Thoracic aorta (tissue), 2 donors: ENCODE measurements at places on chromosomes 5 and 9. TPM values are rescaled to one million over a fixed set of nuclear protein-coding genes. Genes with fewer than 3 reads are reported as not detected.

DNA sequence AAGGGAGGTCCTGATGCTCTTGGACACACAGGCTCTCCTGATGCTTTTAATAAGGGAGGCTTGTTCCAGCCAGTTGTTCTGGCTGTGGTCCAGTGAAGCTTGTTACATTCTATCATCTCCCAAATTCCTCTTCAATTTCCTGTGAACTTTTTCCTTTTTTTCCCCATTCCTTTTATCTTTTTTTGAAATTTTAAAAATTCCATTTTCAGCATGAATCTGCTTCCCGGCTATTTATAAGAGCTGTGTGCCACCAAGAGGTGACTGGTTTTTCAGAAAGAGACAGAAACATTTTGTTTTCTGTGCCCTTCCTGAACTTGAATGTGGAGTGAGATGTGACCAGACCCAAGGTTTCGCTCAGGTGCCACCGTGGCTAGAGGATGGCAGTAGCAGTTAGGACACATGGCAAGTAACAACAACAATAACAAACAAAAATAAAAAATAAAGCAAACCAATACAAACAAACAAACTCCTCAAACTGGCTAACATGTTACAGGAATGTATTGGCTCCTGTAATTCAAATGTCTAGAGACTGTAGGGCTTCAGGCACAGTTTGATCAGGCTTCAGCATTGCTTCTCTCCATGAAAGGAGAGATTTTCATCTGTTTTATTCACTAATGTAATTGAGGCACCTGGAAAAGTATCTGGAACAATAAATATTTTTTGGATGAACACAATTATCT is 121.1 kb downstream of the BOD1 start:
- DNase-seq = no peak

DNA sequence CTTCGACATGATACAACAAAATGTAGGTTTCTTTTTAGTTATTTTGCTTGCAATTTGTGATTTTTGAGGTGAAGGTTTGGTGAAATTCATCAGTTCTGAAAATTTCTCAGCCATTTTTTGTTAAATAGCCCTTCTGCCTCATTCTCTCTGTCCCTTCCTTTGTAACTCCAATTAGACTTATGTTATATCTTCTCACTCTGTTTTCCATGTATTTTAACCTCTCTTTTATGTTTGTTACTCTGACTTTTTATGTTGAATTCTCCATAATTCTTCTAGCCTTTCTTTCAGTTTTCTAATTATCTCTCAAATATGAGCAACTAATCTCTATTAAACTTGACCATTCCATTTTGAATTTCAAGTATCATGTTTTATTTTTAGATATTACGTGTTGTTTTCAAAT is 172.2 kb upstream of the VCAN start:
- DNase-seq = no peak

DNA sequence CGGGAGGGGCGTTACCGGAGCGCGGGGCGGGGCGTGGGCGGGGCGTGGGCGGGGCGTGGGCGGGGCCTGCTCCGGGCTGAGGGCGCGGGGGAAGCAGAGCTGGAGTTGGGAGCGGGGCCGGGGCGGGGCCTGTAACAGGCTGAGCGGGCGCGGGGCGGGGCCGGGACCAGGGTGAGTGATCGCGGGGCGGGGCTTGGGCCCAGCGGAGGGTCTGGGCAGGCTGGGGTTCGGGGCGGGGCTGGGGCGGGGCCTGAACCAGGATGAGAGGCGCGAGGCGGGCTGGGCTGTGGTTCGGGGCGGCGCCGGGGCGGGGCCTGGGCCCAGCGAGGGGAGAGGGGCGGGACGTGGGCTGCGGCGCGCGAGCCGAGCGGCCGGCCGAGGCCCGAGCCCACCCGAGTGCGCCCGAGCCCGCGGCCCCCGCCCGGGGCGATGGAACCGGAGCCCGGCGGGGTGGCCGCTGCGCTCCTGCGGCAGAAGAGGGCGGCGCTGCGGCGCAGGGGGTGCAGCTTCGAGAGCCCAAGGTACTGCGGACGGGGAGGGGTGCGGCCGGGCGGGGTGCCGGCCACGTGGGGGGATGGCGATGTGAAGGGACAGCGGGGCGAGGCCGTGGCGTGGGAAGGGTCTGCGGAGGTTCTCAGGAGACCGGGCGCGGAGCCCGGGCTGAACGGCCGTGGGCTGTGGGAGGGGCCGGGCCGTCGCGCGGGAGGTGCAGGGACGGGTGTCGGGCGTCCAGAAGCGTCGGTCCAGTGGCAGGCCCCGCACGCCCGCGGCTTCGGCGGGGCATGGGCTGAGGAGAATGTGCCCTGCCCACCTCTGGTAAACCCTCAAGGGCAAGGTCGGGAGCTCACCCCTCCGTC is 39.5 kb upstream of the GARNL3 start:
- peak; percentile 97 for DNase-seq

DNA sequence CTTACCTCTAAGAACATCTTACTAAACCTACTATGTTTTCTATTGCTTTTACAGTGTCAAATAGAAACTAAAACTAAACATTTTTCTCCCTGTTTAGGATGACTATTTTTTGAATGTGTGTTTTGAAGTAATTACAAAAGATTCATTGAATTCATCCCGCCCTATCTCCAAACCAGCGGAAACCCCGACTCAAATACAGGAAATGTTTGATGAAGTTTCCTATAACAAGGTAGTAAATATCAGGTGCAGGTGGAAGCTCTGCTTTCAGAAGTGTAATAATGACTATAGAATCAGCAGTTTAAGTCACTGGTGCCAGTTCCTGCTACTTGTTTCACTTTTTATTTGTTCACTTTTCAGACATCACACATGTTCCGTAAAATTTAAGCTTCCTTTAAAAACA is 20.0 kb downstream of the ERAP2 start:
- no peak for DNase-seq

GRCh38 chr5:146334074-146334533 is 4.5 kb upstream of the POU4F3 start:
- no peak for DNase-seq

GRCh38 chr9:99058964-99059921 is 45.7 kb upstream of the TGFBR1 start:
- no peak for DNase-seq

GRCh38 chr9:98933185-98933584 is 10.5 kb upstream of the COL15A1 start:
- no peak for DNase-seq

GRCh38 chr5:112077180-112077579 is 320.2 kb upstream of the NREP start:
- no peak for DNase-seq

DNA sequence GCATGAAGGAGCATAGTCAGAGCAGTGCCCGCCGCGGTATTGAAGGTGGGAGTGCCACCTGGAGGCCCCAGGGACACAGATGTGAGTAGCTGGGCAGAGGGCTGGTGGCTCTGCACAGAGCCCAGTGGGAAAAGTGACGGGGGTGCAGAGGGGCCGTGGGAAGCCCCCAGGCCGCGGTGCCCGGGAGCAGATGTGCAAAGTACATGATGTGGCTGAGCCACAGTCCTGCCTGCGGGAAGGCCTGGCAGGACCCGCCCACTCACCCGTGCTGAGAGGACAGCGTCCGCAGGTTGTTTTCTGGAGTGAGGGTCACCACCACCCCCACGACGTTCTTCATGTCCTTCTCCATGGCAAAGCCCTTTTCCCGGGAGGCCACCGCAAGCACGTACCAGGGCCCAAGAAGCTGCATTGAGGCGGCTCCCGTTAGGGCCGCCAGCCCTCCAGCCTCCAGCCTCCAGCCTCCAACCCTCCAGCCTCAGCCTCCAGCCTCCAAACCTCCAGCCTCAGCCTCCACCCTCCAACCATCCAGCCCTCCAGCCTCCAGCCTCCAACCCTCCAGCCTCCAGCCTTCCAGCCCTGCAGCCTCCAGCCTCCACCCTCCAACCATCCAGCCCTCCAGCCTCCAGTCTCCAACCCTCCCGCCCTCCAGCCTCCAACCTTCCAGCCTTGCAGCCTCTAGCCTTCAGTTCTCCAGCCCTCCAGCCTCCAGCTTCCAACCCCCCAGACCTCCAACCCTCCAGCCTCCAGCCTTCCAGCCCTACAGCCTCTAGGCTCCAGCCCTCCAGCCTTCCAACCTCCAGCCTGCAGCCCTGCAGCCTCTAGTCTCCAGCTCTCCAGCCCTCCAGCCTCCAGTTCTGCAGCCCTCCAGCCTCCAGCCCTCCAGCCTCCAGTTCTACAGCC is 914 bp downstream of the LCN6 start:
- no peak for DNase-seq

- DNase-seq = no peak
Observed at GRCh38 chr9:24073007-24073592, 247.1 kb upstream of the ELAVL2 start.

DNA sequence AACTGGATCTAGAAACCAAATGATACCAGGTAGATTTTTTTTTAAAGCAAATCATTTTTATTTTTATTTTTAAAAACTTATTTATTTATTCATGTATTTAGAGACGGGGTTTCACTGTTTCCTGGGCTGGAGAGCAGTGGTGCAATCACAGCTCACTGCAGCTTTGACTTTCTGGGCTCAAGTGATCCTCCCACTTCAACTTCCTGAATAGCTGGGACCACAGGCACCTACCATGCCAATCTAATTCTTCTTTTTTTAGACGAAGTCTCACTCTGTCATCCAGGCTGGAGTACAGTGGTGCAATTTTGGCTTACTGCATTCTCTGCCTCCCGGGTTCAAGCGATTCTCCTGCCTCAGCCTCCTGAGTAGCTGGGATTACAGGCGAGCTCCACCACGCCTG is 41.3 kb upstream of the CDK20 start:
- DNase-seq = no peak

GRCh38 chr9:125890826-125891225 is 143.7 kb downstream of the PBX3 start:
- no peak for DNase-seq

GRCh38 chr5:179668391-179668790 is 12.4 kb downstream of the CBY3 start:
- DNase-seq = no peak

- DNase-seq = no peak
Observed at GRCh38 chr5:76406673-76407072, 3.6 kb downstream of the IQGAP2 start.

GRCh38 chr5:102958481-102959011 is 161.4 kb downstream of the GIN1 start:
- no peak for DNase-seq

GRCh38 chr5:91638010-91638409 is 254.9 kb upstream of the ARRDC3 start:
- DNase-seq = no peak

DNA sequence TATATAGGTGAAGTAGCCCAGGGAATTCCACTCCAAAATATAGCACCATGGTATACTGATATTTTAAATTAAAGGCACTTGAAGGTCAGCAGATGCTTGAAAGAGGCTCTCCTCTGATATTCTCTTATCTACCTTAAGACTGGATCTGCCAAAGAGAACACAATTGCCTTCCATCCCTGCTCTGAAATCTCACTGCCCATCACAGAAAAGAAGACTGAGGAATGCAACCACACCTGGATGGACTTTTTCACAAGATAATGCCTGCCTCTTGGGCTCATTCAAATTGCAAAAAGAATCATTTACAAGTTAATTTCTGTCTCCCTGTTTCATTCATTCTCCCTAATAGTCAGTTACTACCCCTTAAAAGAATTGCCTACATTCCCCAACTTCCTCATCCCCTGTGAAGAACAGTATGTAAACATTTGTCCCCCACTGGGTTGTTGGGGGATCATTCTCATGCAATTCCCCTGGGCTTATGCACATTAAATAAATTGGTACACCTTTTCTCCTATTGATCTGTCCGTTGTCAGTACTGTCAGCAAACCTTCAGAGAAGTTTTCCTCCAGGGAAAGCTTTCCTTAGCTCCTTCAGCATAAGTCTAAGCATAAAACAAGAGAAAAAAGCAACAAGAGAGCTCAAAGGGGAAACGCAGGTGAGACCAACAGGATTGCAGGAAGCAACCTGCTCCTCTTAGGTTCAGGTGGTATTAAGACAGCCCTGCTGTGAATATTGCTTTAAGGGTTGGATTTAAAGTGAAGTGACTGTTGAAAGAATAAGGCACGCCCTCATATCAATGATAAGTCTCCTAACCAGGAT is 171.4 kb upstream of the SLC30A5 start:
- no peak for DNase-seq

GRCh38 chr5:52910071-52910470 is 79.1 kb upstream of the ITGA2 start:
- no peak for DNase-seq

- DNase-seq = no peak
Observed at GRCh38 chr5:107805166-107805565, 134.4 kb upstream of the EFNA5 start.

DNA sequence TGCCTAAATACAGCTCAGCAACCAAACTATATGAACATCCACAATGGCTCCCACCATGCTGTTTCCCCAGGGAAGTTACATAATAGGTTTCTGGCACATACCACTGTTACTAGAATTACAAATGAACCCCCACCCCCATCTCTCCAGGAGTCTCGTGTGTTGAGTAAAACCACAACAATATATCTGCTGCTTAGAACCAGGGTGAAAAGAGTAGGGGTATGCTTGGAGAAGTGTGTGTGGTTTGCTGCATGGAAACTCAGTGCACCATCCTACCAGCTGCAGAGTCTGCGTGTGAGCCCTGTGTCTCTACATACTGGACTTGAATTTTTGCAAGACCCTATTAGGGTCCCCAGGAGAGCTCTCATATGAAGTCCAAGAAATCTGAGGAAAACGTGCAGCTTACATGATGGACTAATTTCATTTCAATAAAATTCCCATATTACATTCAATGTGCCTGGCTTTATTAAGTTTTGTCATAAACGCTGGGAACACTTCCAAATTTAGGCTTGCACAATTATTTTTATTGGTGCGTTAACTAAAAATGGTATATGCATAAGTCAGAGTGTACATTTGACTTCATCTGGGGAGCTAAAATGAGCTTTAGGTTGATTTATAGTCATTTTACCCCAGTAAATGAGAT is 104.5 kb upstream of the NFIB start:
- no peak for DNase-seq

- no peak for DNase-seq
Observed at GRCh38 chr9:127791085-127791484, 5.3 kb downstream of the CDK9 start.

- no peak for DNase-seq
Observed at GRCh38 chr5:34005681-34006080, 2.2 kb downstream of the AMACR start.

DNA sequence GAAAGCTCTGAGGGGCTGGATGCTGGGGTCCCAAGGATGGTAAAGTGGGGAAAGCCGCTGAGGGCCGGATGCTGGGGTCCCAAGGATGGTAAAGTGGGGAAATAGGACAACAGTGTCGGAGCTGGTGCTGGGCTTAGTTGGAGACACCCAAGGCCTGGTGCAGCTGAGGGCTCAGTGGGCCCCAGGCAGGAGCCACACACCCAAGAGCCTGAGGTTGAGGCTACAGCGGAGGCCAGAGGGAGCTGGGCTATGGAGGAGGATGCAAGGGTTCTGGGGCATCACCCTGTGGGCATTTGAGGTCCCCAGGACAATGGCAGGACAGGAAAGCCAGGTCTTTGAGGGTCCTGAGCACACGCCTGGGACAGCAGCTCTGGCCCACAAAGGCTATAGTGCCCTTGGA is 19.1 kb upstream of the SLC9A3 start:
- no peak for DNase-seq

GRCh38 chr9:27425827-27426510 is 98.1 kb upstream of the IFNK start:
- no peak for DNase-seq

GRCh38 chr5:84718377-84718776 is 333.7 kb upstream of the EDIL3 start:
- no peak for DNase-seq

TLR4 gene
- 78.2 TPM for total RNA-seq

FBXO4 gene
- total RNA-seq = 16.2 TPM

NUTM2F gene
- total RNA-seq = not detected

NSMF gene
- 168 TPM for total RNA-seq

ADRA1B gene
- total RNA-seq = 14.8 TPM

FGF18 gene
- total RNA-seq = 0.81 TPM

SPINK6 gene
- total RNA-seq = not detected

ESM1 gene
- total RNA-seq = 3.9 TPM

ZNF462 gene
- total RNA-seq = 9.6 TPM

NRARP gene
- total RNA-seq = 8.5 TPM

DNM1 gene
- 9.7 TPM for total RNA-seq

PCAT7 gene
- total RNA-seq = not detected
